ENCODE measurements at places on chromosomes 16 and 17. TPM values are rescaled to one million over a fixed set of nuclear protein-coding genes. Genes with fewer than 3 reads are reported as not detected.
A peak's percentile ranks its signal among the peaks of the same experiment; 100 is the strongest.

SLC16A13 gene
- total RNA-seq: 0.99 TPM

TMEM98 gene
- total RNA-seq: 86.0 TPM

TBC1D3 gene
- not detected for total RNA-seq

TPSD1 gene
- not detected for total RNA-seq

USP6 gene
- total RNA-seq: not detected

MYLK3 gene
- not detected for total RNA-seq

SLFN11 gene
- total RNA-seq: 8.2 TPM

SEZ6L2 gene
- total RNA-seq: 9.2 TPM

SMG6 gene
- 75.5 TPM for total RNA-seq

METTL9 gene
- total RNA-seq: 164 TPM

DNA sequence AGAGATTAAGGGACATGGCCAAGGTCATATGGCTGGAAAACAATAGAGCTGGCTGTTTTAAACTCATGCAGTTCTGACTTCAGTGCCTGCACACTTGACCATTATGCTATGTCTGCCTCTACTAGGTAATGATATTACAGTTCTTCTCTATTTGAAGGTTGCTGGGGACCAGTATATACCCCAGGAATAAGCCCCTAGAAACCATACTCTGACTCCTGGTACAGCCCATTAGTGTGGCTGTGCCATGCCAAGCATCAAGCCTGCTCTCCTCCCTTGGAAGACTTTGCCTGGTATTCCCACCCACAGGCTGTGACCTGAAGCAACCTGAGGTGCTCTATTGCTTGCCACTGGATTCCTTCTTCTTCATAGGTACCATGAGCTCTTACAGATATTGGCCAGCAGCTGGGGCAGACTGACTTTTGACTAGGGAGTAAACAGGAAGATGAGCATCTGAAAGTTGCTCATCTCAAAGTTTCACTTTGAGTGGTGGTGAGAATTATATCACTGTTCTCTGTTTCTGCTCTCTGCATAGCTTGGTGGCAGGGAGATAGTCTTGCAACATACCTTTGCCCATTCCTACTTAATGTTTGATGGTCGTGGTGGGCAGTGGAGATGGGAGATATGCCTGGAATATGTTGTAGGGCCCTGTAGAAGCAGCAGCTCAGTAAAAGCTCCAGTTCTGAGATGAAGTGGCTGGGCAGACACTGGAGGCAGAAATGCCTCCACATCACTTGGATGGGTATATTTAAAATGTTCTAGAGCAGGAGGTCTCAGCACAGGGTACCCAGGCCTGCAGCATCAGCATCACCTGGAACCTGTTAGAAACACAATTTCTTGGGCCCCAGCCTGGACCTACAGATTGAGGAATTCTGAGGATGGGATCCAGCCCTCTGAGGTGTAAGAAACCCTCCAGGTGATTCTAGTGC lies 274.7 kb downstream of the HS3ST4 start:
- no peak for DNase-seq

GRCh38 chr17:8430966-8431365 lies 4.7 kb upstream of the NDEL1 start:
- DNase-seq: no peak

- DNase-seq: peak; percentile 48
Measured at GRCh38 chr16:57479205-57479975, 6.9 kb downstream of the DOK4 start.

DNA sequence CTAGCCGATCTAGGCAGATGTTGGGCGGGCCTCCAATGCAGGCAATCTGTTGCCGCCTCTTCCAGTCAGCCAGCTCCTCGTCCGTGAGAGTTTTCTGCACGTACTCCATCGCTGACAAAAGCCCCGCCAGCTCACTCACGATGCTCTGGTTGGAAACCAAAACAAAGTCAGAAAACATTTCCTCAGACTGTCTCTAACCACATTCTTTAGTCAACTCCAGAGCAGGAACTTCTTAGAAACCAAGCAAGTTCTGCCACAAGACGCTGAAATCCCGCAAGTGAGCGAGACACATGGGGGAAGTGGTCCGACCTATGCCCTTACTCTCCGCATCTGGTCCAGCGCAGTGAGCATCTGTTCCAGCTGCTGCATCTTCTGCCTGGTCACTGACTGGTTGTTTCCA lies 49.1 kb downstream of the STAT5A start:
- DNase-seq: no peak

DNA sequence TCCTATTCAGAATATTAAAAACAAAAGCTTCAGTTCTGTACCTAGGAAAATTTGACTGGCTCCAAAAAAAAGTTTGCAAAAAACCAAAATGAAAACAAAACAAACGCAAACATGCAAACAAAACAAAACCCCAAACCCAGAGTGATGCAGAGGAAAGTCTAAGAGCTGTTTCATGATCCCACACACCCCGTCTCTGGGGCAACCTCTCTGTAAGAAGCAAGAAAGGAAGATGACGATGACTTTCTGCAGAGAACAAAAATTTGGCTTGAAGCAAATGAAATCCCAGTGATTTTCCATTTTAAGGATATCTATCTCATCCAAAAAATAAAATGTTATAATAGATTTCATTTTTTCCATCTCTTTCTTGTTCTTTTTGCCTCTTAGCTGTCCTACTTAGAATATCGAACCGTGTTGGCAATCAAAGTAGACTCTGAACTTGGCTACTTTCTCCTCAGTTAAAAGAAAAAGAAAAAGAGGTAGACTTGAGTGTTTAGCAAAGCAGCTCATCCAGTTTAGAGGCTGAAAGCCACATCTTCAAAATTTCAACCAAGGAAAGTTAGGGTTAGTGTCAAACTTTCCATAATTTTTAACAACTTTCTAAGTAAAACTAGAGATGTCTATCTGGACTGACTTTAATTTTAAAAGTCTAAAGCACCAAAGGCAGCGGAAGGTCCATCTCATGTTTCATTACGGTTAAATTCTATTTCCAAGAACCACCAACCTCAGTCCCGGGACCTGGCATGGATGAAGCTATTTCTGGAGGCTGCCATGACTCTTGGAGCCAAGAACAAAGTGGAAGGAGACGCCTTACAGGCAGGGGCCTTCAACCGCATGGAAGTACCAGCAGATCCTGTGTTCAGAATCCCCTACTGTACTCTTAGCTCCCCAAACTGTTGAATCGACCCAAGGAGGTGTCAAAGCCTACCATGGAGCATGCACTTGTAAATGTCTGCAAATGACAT lies 180.8 kb downstream of the XYLT1 start:
- DNase-seq: no peak

DNA sequence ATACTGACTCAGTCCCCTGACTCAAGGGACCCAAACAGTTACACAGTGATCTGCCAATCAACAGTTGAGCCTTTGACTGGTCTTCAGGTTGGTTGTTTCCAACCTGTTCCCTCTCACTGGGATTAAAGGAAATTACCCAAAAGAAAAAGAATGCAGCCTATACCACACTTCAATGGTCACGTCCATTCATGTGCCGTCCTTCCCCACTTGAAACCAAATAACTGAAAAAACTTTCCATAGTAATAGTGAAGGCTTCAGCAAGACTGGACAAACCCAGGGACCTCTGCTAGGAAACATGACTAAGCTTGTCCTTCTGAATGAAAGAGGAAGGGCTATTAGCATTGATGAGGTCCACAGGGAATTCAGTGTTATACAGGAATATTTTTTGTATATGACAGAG lies 30.6 kb downstream of the MRPS23 start:
- peak; percentile 69 for DNase-seq

- DNase-seq: no peak
Measured at GRCh38 chr17:82962163-82962720, 117.2 kb upstream of the METRNL start.

GRCh38 chr17:7579834-7580603 lies 581 bp downstream of the CD68 start:
- DNase-seq: no peak

DNA sequence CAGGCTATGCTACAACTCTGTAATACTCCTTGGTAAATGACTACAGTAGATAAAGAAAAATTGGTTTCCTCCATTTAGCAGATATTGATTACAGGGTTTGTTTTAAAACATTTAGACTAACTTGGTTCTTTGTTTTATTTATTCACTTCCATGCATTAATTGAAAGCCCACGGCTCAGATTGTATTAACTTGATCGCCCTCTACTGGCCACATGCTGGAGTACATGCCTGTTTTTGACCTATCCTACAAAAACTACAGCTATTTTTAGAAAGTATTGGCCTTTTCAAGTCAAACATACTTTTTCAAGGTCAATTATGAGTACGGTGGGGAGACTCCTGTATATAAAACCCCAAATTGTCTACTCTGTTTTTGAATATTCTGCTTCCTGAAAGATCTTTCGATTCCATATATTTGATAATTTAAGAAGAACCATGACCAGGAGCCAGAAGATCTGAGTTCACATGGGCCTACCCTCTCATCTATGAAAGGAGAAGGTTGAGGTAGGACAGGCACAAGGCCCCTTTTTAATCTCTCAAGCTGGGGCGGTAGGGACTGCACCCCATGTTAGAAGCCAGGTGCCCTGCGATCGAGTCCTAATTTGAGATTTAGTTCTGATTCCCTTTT lies 51.8 kb downstream of the CA10 start:
- peak; percentile 46 for DNase-seq

GRCh38 chr17:67617304-67617899 lies 100.3 kb upstream of the NOL11 start:
- no peak for DNase-seq

DNA sequence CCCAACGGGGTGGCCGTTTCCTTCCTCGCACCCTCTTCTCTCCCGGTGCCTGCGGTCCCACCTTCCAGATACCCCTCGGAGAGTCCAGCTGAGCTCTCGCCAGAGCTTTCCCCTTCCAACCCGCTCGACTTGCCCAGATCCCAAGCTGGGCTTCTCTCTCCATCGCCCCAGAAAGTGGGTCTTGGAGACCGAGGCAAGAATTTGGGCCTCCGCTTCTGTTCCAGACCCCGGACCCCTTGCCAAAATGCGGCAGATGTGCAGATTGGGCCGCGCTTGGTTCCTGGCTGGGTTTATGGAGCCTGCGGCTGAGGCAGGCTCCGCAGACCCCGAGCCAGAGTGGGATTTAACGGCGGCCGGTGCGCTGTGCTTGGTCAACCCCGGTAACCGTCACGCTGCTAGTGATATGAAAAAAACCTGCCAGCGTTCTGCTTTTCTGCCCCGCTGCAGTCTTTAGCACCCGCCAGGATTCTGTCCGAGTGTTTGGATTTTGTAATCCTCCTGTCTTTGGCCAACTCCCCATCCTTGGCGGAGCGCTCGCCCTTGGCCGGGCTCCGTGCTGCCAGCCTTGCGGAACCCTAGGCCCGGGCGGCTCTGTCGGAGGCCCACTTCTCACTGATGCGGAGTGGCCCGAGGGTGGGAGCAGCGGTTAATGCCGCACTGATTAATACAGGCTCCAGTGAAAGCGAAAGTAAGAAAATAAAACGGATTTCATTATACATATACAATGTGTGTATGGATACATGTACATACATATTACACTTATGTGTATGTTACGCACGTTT lies 754 bp upstream of the SLFN11 start:
- peak; percentile 11 for DNase-seq

GRCh38 chr17:8160741-8161221 lies 2.0 kb downstream of the VAMP2 start:
- DNase-seq: no peak

DNA sequence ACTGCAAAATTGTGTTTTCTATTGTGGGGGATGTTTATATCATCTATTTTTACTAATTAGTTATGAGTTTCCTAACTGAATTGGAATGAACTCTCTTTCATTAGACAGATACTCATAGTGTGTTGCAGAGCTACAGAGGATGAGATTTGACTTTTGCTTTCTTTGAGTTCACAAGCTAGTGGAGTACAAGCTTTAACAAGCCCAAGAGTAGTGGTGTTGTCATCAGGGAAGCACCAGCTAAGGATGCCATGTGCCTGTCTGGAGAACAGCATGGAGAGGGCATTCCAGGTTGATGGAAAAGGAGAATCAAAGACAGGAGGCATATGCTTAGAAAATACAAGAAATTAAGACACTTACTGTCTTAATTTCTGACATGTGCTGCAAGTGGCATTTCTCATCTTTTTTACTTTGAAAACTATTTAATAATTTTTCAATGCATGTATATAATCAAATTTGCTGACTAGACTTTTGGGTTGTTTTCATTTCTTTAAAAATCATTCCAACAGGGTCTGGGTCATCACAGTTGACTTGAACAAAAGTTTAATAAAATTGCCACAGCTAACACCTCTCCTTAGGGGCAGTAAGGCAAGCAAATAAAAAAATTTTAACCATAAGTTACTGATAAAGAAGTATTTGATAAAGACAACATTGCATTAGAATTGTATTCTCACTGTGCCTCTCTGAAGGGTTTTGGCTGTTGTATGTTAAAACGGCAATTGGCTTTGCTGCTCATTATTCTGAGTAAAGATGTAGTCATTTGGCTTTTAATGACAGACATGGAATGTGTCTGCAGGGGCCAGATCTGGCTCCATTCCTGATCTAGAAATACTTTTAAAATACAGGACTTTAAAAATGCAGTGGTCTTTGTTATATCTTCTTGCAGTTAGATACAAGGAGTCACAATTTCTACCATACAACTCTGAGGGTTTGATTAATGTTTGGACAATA lies 323.7 kb upstream of the CDH11 start:
- DNase-seq: no peak

DNA sequence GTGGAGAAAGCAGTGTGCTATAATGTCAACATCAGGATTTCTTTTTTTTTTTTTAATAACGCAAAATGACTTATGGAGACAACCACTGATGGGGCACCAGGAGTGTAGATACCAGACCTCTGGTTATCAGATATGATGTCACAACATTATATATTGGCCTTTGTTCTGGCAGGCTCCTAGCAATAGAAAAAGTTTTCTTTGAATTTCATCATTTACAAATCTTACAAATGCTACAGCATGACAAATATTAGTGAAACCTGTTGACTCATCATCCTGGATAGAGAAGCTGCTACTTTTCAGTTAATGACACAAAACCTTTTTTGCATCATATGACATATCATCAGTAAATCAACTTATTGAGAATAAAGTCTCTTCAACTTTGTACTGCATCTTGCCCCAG lies 6.1 kb downstream of the THUMPD1 start:
- DNase-seq: no peak

GRCh38 chr17:28047806-28048205 lies 5.3 kb downstream of the NLK start:
- no peak for DNase-seq

GRCh38 chr16:19912455-19913339 lies 28.0 kb upstream of the GPRC5B start:
- peak; percentile 77 for DNase-seq

DNA sequence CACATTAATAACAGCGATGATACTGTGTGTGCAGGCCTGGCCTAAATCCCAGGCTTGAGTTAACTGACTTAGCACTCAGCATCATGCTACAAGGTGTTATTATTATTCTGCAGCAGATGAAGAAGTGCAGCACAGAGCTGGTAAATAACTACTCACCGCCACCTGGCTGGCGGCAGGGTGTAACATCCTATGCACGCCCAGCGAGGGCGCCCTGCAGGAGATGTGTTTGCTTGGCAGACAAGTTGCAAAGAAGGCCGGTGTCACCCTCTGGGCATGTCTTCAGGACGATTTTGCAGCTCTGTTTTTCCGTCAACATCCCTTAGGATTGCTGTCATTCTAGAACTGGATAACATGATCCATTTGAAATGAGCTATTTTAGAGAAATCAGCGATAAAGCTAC lies 30.1 kb downstream of the DNAH9 start:
- DNase-seq: no peak
